ENCODE measurements at places on chromosomes 6 and 20.

DNA sequence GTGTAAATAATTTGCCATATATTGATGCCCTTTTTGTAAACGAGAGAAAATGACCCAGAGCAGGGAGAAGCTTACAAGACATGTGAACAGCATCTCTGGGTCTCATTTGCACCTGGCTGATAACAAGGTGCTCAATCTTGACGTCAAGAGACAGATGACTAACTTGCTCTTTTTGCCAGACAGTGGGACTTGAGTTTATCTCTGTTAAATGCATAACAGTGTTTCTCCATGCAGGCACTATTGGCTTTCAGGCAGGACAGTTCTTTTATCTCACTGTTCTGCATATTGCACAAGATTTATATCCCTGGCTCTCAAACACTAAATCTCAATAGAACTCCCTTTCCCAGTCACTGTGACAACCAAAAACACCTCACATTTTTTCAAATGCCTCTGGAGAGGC, 56.4 kb downstream of the RFX6 start:
- DNase-seq = no peak

DNA sequence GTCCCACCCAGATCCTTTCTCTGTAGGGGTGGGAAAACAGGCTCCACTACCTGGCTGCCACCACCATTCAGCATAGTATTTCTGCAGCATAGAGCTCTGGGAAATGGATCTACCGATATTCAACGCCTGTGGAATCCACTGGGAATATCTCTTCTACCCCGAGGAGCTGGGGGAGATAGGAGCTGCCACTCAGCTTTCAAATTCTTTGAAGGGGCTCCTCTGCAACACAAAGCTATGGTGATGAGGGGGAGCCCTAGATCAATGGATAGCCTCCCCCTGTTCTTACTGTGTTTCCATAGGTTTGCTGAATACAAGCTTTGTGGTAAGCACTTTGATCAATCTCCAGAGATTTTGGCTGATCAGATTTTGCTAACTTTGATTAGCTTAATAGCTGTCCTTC, 12.9 kb downstream of the FAM50B start:
- no peak for DNase-seq

DNA sequence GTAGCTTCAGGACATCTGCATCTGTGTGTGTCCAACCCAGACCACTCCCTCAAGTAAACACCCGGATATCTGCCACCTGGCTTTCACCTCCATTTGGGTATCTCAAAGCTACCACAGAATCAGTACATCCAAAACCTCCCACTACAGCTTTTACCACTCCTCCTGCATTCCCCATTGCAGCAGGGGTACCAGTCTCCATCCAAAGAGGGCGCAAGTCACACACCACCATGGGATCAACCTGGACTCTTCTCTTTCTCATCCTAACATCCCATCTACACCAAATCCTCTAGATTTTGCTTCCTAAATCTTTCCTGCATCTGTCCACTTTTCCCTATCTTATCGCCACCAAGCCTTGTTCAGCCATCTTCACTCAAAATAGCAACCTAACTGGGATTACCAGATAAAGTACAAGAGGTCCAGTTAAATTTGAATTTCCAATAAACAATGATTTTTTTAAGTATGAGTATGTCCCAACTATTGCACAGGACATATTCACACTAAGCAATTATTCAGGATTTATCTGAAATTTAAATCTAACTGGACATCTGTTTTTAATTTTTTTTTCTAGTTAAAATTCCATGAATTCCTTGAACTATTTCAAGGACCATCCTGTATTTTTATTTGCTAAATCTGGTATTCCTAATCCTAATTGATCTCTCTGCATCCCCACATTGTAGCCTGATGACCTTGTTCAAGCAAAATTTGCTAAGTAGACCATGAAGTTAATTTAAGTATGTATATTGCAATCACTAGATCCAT, 164.3 kb upstream of the MLN start:
- peak; percentile 6 for DNase-seq

- no peak for DNase-seq
Observed at GRCh38 chr6:24227556-24227955, 101.5 kb downstream of the NRSN1 start.

All from fibroblast of mammary gland (primary cell).